H9 (cell line): ENCODE measurements at places on chromosomes 16 and 17.
A peak's percentile ranks its signal among the peaks of the same experiment; 100 is the strongest.

DNA sequence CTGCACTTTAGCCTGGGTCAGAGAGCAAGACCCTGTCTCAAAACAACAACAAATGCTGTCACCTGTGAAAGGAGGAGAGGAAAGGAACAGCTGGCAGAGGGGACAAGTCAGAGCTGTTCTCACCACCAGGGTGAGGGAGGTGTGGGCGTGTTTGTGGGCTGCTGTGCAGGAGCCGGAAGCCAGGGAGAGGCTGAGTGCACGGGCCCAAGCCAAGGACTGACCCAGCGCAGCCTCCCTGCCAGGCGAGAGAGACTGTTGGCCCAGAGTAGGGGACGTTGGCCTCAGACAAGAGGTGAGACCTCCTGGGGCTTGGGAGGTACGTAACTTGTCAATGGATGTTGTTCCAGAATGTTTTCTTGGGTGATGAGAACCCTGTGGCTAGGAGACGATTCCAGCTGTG is 10.7 kb downstream of the SPNS2 start:
- DNase-seq, result no peak

- DNase-seq, result no peak
Observed at GRCh38 chr16:79969458-79969857, 368.9 kb upstream of the MAF start.

- DNase-seq, result no peak
Observed at GRCh38 chr17:19750835-19751234, 2.7 kb upstream of the ALDH3A1 start.

DNA sequence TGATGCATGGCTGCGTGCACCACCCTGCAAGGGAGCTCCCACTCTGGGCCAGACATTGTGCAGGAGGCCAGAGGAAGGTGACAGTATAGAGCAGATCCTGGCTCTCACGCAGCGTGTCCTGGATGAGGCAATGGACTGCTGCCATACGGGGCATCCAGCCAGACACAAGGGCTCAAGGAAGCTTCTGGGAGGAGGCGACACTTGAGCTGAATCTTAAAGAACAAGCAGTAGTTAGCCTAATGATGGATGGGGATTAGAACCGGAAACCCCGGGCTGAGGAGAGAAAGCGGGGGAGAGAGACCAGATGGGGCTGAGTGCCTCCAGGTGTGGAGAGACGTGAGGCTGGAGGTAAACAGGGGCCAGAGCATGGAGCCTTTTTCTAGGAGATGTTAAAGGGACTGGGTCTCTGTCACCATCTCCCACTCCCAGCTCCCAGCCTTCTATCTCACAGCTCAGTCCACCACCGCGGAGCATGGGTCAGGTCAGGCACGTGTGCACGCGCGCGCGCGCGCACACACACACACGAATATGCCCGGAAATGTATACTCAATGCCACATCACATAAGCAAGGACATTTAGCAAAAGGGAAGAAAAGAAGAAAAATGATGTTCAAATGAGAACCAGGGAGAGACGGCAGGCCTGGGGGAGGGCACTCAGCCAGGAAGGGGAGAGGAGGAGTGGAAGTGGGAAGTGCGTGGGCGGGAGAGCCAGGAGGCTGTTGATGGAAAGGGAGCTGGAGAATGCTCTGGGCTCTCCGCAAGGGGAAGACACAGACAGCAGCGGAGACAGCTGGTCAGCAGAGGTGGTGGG is 46.3 kb downstream of the CCDC42 start:
- DNase-seq, result no peak

DNA sequence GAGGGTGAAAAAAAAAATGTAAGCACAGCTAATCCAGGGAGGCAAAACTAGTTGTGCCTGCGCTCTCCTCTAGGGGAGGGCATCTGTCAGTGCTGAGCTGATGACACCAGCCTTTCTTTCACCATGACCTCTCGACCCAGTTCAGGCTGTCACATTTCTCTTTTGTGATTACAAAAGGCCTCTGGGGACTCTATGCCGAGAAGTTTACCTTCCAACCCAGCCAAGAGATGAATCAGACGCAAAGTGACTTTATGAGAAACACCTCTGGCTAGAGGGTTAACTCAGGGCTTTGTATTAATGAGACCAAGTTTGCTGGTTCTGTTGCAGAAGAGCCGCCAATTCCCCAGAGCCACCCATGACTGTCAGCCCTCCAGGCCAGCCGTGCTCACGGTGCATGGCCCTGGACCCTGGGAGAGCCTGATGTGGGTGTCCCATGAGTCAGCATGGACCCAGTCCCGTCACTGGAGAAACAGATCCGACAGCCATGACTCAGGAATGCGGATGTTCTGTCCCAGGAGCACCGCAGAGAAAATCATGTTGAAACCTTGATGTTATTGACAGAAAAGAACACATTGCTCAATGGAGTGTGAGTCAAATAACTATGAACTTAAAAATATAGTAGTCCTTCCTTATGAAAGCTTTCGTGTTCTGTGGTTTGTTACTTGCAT is 437.2 kb downstream of the HS3ST3B1 start:
- DNase-seq, result peak; percentile 44

- DNase-seq, result no peak
Observed at GRCh38 chr16:70612931-70613330, 33.4 kb upstream of the IL34 start.
